Type B pancreatic cell (in vitro differentiated cells): ENCODE measurements at places on chromosomes 4 and X. TPM values are rescaled to one million over a fixed set of nuclear protein-coding genes. Genes with fewer than 3 reads are reported as not detected.
A peak's percentile ranks its signal among the peaks of the same experiment; 100 is the strongest.

The LRRC66 gene
- total RNA-seq: 1.1 and 3.3 TPM in 2 replicates

- H3K4me3 ChIP-seq: no peak overlapping the region
- no peaks in the 10 kb centered on the region for H3K27me3 ChIP-seq
- H3K36me3 ChIP-seq: no peaks in the 10 kb centered on the region
- H3K27ac ChIP-seq: no peak overlapping the region
These were observed 58.9 kb downstream of the NAF1 start for GRCh38 chr4:163107754-163108153.

DNA sequence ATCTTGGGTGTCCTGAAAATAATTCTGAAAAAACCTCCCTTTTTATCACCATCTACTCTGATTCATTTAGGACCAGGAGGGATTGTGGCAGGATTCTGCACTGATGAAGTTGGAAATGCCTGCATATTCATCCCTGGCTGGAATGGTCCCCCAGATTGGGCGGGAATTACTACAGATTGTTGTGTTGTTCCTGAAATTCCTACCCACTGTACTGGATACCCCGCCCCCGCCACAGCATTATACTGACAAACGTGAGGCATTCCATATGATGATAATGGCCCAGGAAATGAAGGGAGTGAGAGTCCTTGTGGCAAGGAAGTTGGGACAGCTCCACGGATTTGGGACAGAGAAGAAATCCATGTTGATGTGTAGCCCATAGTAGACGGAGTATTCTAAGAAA lies 15.2 kb upstream of the FAM120C start:
- H3K27ac ChIP-seq: no peak overlapping the region
- no peaks in the 10 kb centered on the region for H3K36me3 ChIP-seq
- H3K27me3 ChIP-seq: no peaks in the 10 kb centered on the region
- DNase-seq: no peak

GRCh38 chr4:142683503-142683902 lies 162.6 kb downstream of the INPP4B start:
- no peak overlapping the region for H3K4me3 ChIP-seq
- no peak for DNase-seq
- H3K36me3 ChIP-seq: no peaks in the 10 kb centered on the region
- no peaks in the 10 kb centered on the region for H3K4me1 ChIP-seq
- no peak overlapping the region for H3K27ac ChIP-seq

The P2RY4 gene
- total RNA-seq: not detected in 2 replicates

The RPA4 gene
- total RNA-seq: 0.40 and 0.43 TPM in 2 replicates

The VCX2 gene
- not detected in 2 replicates for total RNA-seq

The RBMXL3 gene
- total RNA-seq: not detected in 2 replicates

- DNase-seq: no peak
- no peaks in the 10 kb centered on the region for H3K36me3 ChIP-seq
- H3K27me3 ChIP-seq: peaks cover 8% of the 10 kb centered on the region
- H3K4me3 ChIP-seq: no peak overlapping the region
These were observed 46.9 kb upstream of the SLC25A4 start for GRCh38 chr4:185096032-185096653.

DNA sequence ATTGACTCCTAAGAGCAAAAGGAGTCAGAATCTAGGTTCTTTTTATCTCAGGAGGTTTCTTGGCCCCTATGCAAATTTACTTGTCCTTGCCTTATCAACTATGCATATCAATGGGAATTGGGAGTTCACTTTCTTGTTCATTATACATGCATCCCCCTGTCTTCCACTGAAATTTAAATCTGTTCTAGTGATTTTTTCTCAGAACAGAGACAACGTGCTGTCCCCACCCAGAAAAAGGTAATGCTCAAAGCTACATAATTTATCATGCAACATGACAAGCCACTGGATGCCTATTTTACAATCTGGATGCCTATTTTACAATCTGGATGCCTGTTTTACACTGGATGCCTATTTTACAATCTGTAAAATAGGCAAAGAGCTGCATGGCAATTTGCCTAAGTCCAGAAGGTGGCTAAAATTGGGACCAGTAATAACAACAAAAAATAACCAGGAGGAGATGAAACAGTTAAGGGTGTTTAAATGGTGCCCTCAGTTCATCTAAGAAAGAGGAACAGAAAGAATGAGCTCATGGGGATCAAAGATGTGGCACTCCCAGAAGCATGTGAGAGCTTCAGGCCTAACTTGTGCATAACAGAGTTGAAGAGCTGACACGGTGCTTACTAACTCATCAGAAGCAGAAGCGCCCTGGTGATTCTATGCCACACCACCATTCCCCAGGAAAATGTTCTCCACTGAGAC lies 537.8 kb upstream of the BOD1L1 start:
- H3K36me3 ChIP-seq: no peaks in the 10 kb centered on the region
- peaks cover 5% of the 10 kb centered on the region for H3K4me1 ChIP-seq
- H3K27me3 ChIP-seq: no peaks in the 10 kb centered on the region
- no peak overlapping the region for H3K27ac ChIP-seq
- no peak for DNase-seq
- H3K4me3 ChIP-seq: no peak overlapping the region

DNA sequence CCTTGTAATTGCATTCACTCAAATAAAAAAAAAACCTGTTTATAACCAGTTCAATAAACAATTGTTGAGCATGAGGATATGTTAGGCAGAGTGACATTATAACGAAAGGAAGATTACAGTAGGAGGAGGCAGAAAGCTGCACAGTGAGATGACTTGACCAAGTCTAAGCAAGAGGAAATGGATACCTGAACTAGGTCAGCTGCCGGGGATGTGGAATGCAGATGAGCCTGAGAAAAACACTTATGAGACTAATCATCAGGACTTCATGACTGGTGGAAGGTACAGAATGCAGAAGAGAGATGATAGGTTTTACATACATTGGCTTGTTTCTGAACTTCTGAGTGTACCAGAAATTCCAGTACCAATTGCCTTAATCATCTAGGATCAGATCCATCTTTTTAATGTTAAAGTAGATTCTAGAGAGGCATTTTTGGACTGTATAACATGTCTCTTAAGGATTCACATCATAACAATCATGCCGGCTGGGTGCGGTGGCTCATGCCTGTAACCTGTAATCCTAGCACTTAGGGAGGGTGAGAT lies 208.1 kb upstream of the PPP3CA start:
- H3K27me3 ChIP-seq: no peaks in the 10 kb centered on the region
- H3K36me3 ChIP-seq: no peaks in the 10 kb centered on the region
- H3K27ac ChIP-seq: no peak overlapping the region
- H3K4me1 ChIP-seq: no peaks in the 10 kb centered on the region
- no peak overlapping the region for H3K4me3 ChIP-seq
- no peak for DNase-seq

The PF4V1 gene
- total RNA-seq: not detected in 2 replicates

The TMPRSS11F gene
- total RNA-seq: 0.31 and 0.69 TPM in 2 replicates

- peaks cover 30% of the 10 kb centered on the region for H3K4me1 ChIP-seq
- no peaks in the 10 kb centered on the region for H3K27me3 ChIP-seq
These were observed 192.3 kb upstream of the ANKRD50 start for GRCh38 chr4:124904723-124905388.

The ANK2 gene
- 18.6 and 27.7 TPM in 2 replicates for total RNA-seq

GRCh38 chrX:130172127-130172845 lies 524 bp downstream of the RAB33A start:
- H3K36me3 ChIP-seq: no peaks in the 10 kb centered on the region
- peaks cover 12% of the 10 kb centered on the region for H3K27me3 ChIP-seq
- H3K4me1 ChIP-seq: peaks cover 10% of the 10 kb centered on the region

DNA sequence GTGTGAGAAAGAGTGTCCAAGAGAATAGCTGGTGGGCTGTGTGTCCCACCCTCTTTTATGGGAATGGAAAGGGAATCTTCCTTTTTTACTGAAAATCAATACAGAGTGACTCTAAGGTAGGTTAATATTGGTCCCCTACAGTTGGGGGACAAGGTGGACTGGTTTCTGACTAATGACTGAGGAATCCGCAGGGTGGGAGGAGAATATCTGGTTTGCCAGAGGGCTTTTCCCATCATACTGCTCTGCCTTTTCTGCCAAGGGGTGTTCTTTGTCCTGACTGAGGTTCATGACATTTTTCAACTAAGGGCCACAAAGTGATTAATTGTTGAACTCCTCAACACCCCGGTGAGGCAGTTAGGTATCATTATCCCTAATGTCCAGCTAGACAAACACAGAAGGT lies 261.6 kb downstream of the SPATA18 start:
- peaks cover 19% of the 10 kb centered on the region for H3K4me1 ChIP-seq
- peak overlapping the region; percentile 32 for H3K4me3 ChIP-seq
- H3K27ac ChIP-seq: peak overlapping the region; percentile 22
- H3K27me3 ChIP-seq: no peaks in the 10 kb centered on the region
- no peaks in the 10 kb centered on the region for H3K36me3 ChIP-seq

DNA sequence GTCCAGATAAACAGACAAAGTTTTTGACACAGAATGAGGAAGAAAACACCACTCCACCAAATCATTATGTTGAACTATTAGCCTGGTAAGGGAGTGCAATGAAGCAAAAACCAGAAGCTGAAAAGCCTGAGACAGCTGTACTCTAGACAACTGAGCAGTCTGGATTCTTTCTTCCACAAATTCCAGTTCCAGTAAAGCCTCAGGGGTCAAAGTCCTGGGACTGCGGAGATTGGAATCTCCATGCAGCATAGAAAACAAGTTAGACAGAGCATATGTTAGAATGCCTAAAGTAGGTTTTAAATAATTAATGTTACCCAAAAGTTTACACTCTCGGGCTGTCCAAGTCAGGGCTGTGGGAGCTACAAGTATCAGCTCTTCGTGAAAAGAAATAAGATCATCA lies 263.2 kb downstream of the TECRL start:
- no peak overlapping the region for H3K4me3 ChIP-seq
- H3K36me3 ChIP-seq: no peaks in the 10 kb centered on the region
- H3K27ac ChIP-seq: no peak overlapping the region
- no peak for DNase-seq

The TMPRSS11B gene
- total RNA-seq: 1.0 and 3.1 TPM in 2 replicates

The GASK1B gene
- total RNA-seq: 37.0 and 37.1 TPM in 2 replicates

- no peak for DNase-seq
- H3K4me3 ChIP-seq: peak overlapping the region; percentile 57
- peak overlapping the region; percentile 73 for H3K27ac ChIP-seq
- H3K27me3 ChIP-seq: no peaks in the 10 kb centered on the region
- H3K4me1 ChIP-seq: peaks cover 70% of the 10 kb centered on the region
These were observed 134.5 kb downstream of the MGST2 start for GRCh38 chr4:139800082-139800481.

GRCh38 chr4:156865451-156865850 lies 106.1 kb downstream of the PDGFC start:
- no peak for DNase-seq
- no peaks in the 10 kb centered on the region for H3K36me3 ChIP-seq
- no peaks in the 10 kb centered on the region for H3K27me3 ChIP-seq
- no peaks in the 10 kb centered on the region for H3K4me1 ChIP-seq

DNA sequence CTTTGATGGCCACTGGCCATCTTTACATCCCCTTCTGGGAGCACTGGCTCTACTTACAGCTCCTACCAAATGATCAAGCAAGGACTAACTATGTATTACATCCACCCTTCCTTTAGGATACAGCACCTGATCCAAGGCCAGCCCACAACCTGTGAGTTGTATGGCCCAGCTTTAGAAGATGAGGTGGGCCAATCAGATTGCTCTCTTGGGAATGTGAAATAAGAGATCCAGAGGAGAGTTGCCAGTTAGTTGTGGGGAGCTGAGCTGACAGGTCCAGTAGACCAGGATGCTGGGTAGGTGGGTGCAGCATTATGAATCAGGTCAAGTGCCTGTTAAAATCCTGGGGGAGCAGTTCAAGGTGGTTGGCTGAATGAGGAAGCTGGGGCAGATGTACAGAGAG lies 111.5 kb downstream of the GNL3L start:
- DNase-seq: no peak
- H3K4me3 ChIP-seq: no peak overlapping the region
- no peaks in the 10 kb centered on the region for H3K27me3 ChIP-seq
- peak overlapping the region; percentile 100 for H3K27ac ChIP-seq
- H3K36me3 ChIP-seq: no peaks in the 10 kb centered on the region

DNA sequence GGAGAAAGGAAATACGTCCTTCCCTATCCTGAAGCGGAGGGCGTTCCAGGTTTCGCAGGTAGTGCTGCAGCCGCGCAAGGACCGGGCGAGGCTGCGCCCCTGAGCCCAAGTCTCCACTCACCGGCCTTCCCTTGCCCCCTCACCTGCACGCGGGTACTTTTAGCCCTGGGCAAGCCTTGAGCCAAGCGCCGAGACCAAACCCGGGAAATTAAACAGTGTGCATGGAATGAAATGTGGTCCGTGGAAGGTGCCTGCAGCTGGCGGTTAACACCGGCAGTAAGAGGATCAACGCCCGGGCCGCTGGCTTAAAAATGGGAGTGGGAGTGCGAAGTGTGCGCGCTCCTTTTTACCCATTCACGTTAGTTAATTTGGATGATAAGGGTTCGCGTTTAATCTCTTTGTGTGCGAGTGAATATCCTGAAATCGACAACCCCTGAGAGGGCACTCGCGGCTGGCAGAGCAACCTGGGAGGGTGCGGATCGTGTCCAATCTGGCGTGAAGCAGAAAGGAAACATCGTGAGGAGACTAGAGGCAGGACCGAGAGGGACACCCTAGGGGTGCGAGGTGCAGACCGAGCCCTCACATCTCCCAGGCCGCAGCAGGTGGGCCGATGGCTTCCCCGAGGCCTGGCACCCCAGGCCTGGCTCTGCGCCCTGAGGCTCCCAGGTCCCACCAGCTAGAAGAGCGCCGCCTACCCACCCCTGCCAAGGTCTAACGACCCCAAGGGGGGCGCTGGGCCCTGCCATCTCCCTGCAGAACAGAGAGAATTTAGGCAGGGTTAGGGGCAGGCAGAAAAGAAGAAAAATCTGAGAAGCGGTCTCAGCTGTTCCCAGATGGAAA lies 2.0 kb upstream of the HELT start:
- H3K4me1 ChIP-seq: peaks cover 12% of the 10 kb centered on the region
- no peak overlapping the region for H3K27ac ChIP-seq
- peak; percentile 62 for DNase-seq

GRCh38 chrX:15468036-15468435 lies 25.1 kb downstream of the PIR start:
- no peaks in the 10 kb centered on the region for H3K36me3 ChIP-seq
- peaks cover 28% of the 10 kb centered on the region for H3K4me1 ChIP-seq
- no peak overlapping the region for H3K4me3 ChIP-seq
- no peaks in the 10 kb centered on the region for H3K27me3 ChIP-seq
- H3K27ac ChIP-seq: no peak overlapping the region
- no peak for DNase-seq

DNA sequence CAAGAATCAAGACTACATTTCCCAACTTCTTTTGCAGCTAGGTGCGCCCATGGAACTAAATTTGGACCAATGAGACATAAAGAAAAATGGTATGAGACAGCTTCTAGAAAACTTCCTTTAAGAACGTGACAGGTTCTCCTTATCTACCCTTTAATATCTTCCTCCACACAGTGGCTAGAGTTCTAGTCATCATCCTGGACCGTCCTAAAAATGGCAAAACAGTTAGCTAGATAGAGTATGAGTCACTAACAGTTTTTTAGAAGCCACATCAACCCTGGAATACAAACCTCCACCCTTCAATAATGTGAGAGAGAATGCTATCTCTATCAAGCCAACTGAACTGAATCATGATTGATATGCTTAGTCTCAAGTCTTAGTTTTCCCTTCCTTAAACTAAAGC lies 267.9 kb upstream of the SLC7A11 start:
- H3K4me3 ChIP-seq: no peak overlapping the region
- no peak for DNase-seq
- no peaks in the 10 kb centered on the region for H3K4me1 ChIP-seq
- no peaks in the 10 kb centered on the region for H3K36me3 ChIP-seq
- no peaks in the 10 kb centered on the region for H3K27me3 ChIP-seq
